Ureter (tissue), 1 donor: ENCODE measurements at places on chromosomes 2 and 18. TPM values are rescaled to one million over a fixed set of nuclear protein-coding genes. Genes with fewer than 3 reads are reported as not detected.

NUP35 gene
- total RNA-seq = 27.9 TPM

DNA sequence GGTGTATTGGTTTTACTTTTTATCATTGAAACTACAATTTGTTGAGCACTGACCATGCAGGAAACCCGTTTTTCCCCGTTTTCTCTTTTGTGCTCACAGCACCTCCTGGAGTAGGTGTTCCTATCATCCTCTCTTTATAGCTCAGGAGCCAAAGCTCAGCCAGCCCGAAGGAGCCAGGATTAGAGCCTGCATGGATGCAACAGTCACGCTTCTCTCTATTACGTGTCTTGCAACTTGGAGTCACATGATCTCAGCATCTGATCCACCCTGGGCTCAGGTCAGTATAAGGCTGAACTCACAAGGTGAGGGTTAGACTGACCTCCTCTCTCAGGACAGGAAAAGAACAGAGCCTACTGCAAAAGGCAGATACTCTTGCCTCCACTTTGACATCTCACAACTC is 150.5 kb downstream of the MBP start:
- DNase-seq = peak; percentile 28

DNA sequence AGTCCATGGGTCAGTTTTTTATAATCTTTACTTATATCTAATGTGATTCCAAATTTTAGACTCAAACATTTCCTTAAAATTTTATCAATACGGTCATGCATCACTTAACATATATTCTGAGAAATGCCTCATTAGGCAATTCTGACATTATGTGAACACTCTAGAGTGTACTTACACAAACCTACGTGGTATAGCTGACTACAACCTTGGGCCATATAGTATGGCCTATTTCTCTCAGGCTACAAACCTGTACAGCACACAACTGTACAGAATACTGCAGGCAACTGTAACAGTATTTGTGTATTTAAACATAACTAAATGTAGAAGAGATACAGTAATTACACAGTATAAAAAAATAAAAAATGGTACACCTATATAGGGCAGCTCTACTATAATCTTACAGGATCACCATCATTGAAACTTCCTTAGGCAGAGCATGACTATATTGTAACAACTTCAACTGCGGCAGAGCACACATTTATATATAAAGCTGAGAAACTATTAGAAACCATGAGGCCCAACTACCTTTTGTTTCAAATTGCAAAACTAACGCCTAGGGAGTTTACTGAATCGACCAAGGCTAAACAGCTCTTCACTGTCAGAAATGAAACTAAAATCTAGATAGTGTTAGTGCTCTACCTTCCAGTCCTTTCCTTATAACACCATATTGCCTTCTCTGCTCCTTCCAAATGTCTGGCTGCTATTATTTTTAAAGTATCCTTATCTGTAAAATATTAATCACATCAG is 6.9 kb downstream of the YES1 start:
- no peak for DNase-seq

CDK15 gene
- 2.3 TPM for total RNA-seq

- no peak for DNase-seq
Measured at GRCh38 chr2:34305587-34305986, 706.5 kb upstream of the FAM98A start.

TANC1 gene
- total RNA-seq = 62.9 TPM
